ENCODE measurements at places on chromosomes 1 and 21.

DNA sequence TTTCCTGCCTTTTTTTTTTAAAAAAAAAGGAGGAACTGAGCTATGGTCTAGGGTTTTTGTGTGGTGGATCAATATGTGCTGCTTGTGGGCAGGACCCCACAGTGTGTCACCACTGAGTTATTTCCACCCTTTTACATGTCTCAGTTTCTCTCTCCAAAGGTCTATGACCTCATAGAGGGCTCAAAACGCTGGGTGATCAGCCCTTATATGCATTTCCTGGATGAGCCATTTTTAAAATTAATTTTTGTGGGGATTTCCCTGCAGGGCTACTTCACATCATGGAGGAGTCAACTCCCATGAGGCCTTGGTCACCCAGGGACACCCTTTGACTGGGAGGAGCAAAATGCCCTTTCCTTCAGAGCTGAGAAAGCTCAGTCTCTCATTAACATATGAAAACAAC is 20.7 kb upstream of the HAO2 start:
- DNase-seq = no peak
- H3K27ac ChIP-seq = no peak overlapping the region
- no peaks in the 10 kb centered on the region for H3K36me3 ChIP-seq
- H3K4me3 ChIP-seq = no peak overlapping the region

DNA sequence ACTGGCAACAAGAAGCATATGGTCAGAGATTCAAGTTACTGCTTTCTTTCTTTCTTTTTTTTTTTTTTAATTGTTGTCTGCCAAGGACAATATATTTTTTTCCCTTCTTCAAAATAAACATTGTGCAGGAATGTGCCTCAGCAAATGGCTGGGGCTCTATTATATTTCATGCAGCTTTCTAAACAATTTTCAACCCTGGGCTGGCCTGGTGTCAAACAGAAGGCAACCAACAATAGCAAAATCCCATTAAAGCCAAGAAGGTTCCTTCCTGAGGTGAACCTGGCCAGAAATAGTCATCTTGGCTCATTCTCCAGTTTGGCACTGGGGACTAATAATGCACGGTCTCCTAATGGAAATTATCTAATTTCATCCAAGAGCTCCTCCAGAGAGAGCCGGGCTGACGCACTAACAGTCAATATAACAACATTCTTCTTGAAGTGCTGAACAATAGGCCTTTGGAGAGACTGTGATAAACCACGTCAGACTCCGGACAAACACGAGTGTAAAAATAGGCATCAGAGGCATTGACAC is 35.7 kb upstream of the HLX start:
- H3K27me3 ChIP-seq = peaks cover 2% of the 10 kb centered on the region
- no peak for DNase-seq
- H3K4me3 ChIP-seq = no peak overlapping the region
- H3K4me1 ChIP-seq = no peaks in the 10 kb centered on the region

DNA sequence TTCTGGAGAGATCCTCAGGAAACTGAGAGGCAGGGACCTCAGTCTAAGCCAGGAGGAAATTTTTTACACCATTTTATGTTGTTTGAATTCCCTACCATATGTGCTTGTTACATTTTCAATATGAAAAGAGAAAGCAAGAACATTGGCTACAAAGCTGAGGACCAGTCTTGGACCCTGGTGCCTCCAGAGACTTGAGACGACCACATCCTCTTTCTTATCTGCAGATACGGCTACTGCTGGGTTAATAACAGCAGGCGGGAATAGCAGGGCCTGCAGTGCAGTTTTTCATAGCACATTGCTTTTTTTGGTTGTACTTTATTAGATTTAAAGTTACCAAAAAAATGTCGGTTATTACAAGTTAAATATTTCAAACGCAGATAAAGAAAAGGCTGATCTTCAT is 3.9 kb downstream of the KDM4A start:
- no peak for DNase-seq
- H3K27ac ChIP-seq = no peak overlapping the region
- peaks cover 32% of the 10 kb centered on the region for H3K36me3 ChIP-seq
- H3K4me3 ChIP-seq = no peak overlapping the region
- peaks cover 33% of the 10 kb centered on the region for H3K4me1 ChIP-seq

DNA sequence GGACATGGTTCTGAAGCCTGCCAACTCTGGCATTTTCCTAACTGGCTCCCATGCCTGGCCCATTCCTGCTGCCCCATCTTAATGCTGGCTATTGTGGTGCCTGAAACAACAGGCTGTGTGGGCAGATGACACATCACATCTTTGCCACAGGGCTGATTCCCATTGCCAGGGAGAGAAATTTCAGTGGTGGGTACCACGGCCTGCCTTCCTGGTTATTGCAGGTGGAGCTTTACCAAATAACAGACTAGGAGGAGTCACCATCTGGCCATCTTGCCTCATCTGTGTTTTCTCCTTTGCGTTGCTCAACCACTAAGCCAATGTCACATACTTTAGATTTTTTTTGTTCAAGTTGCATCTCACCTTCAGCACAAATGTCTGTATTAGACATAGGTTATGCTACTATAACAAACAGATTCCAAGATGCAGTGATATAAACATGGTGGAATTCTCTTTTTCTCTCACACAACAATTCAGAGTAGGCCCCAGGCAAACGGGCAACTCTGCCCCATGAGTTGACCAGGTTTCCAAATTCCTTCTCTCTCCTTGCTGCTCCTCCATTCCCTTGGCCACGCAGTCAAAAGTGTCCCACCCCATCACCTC is 14.1 kb downstream of the CDA start:
- no peak overlapping the region for H3K4me3 ChIP-seq
- H3K27me3 ChIP-seq = peaks cover 2% of the 10 kb centered on the region
- no peak overlapping the region for H3K27ac ChIP-seq
- H3K4me1 ChIP-seq = no peaks in the 10 kb centered on the region

DNA sequence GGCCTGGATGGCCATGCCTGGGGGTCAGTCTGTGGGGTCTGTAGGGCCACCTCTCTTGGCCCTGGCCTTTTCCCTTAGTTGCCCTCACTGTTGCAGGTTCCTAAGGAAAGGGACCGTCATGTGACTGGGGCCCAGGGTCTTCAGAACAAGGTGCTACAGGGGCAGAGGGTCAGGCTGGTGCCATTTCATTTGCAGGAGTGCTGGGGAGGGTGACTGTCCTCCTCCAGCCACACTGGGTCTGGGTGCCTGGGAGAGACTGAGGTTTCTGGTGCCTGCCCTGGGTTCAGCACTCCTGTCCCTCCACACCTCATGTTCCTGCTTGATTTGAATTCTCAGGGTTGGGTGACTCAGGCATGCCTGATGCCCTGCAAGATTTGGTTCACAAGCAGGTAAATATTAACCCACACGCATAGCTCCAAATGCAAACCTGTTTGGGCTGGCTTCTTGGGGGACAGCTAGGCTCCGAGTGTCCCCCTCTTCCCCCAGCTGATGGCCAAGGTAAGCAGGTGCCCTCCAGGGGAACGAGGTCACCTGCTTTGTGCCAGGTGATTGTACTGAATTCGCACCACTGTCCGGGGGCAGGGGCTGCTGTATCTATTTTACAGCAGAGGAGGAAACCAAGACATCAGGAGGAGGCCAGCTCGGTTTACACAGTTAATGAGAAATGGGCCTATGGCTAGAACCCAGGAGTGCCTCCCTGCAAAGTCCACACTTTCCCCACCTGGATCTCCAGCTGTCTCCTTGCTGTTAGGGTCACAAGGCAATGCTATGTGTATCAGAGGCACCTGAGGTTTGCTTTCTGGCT is 20.3 kb downstream of the ARHGEF10L start:
- no peak overlapping the region for H3K27ac ChIP-seq
- no peak overlapping the region for H3K4me3 ChIP-seq
- no peaks in the 10 kb centered on the region for H3K4me1 ChIP-seq
- no peak for DNase-seq
- no peaks in the 10 kb centered on the region for H3K27me3 ChIP-seq
- no peaks in the 10 kb centered on the region for H3K36me3 ChIP-seq

DNA sequence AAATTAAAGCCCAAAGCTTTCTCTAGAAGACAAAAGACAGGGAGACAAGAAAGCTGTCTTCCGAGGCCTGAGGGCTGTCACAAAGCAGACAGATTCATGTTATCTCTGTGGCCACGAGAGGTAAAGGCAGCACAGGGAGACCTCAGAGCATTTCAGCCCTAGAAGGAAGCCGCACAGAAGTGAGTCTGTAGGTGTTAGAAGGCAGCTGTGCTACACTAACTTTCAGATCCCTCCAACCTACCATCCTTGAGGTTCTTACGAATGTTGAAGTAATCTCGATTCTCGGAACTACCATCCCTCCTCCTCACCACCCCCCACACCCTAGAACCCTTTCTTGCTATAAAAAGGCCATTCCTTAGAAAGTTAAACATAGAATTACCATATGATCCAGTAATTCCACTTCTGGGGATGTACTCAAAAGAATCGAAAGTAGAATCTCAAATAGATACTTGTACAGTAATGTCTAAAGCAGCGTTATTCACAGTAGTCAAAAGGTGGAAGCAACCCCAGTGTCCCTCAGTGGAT is 21.5 kb upstream of the LYST start:
- peak overlapping the region; percentile 58 for H3K4me3 ChIP-seq
- peak; percentile 68 for DNase-seq

GRCh38 chr21:23837564-23837963 is 1769.7 kb downstream of the MRPL39 start:
- H3K4me3 ChIP-seq = no peak overlapping the region
- H3K27ac ChIP-seq = no peak overlapping the region
- no peaks in the 10 kb centered on the region for H3K27me3 ChIP-seq
- no peaks in the 10 kb centered on the region for H3K36me3 ChIP-seq

- no peak for DNase-seq
- H3K4me1 ChIP-seq = peaks cover 3% of the 10 kb centered on the region
- H3K36me3 ChIP-seq = no peaks in the 10 kb centered on the region
- no peak overlapping the region for H3K27ac ChIP-seq
Measured at GRCh38 chr1:187275985-187276575, 447.3 kb downstream of the PLA2G4A start.

- peak overlapping the region; percentile 74 for H3K4me3 ChIP-seq
- peaks cover 29% of the 10 kb centered on the region for H3K4me1 ChIP-seq
- H3K27ac ChIP-seq = no peak overlapping the region
- peak; percentile 20 for DNase-seq
Measured at GRCh38 chr1:151511636-151512215, 539 bp downstream of the CGN start.

DNA sequence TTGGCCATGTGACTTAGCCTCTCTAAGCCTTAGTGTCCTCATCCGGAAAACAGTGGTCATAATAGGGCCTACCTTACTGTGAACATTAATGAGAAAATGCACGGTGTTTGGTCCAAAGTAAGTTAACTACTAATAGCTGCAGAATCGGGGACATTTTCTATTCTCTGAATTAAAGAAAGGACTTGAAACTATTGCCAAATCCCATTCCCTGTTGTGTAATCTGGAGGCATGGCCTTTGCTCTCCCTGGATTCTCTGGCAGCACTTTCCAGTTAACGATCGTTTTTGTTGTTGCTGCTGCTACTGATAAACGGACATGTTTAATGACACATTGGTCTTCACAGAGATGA is 30.5 kb downstream of the FMO4 start:
- H3K4me3 ChIP-seq = no peak overlapping the region
- H3K27ac ChIP-seq = no peak overlapping the region
- no peaks in the 10 kb centered on the region for H3K4me1 ChIP-seq
- no peak for DNase-seq
- H3K36me3 ChIP-seq = no peaks in the 10 kb centered on the region
- no peaks in the 10 kb centered on the region for H3K27me3 ChIP-seq

DNA sequence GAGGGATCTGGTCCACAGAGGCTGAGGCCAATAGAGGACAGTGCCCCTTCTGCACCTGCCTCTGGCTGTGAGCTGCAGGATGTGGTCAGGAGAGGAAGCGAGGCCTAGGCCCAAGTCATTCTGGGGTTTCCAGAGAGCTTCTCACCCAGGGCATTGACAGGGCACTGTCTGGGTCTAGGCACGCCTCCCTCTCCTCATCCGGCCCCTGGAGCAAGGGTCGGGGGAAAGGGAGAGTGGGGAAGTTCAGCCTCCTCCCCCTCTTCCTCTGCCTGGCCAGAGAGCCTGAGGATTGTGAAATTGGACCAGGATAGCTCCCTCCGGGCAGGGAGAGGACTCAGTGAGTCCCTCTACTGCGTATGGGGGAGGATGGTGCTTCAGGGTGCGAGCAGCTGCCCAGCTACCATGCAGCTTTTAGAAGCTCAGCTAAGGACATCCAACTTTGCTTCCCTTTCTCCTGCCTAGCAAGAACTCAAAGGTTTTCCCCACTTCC is 6.3 kb upstream of the INAVA start:
- peak; percentile 67 for DNase-seq
- H3K4me1 ChIP-seq = peaks cover 51% of the 10 kb centered on the region
- H3K27ac ChIP-seq = no peak overlapping the region
- no peaks in the 10 kb centered on the region for H3K36me3 ChIP-seq
- no peak overlapping the region for H3K4me3 ChIP-seq

DNA sequence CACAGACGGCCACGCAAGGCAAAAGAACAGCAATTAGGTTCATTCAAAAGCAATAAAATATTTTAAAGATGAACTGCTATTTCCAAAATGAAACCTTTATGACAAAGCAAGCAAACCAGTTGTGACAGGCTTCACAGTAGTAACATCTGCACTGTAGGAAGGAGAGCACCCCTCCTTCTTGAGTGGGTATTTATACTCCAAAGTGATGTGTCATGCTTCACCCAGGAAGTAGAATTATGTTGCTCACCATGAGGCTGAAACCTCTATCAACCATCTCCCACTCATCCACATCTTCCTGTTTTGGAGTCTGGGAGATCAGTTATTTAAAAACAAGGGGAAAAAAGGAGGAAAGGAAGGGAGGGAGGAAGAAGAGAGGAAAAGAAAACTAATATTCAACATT is 885 bp downstream of the OR2T10 start:
- H3K27ac ChIP-seq = no peak overlapping the region
- DNase-seq = no peak
- no peaks in the 10 kb centered on the region for H3K27me3 ChIP-seq
- no peaks in the 10 kb centered on the region for H3K36me3 ChIP-seq
- H3K4me1 ChIP-seq = peaks cover 5% of the 10 kb centered on the region

DNA sequence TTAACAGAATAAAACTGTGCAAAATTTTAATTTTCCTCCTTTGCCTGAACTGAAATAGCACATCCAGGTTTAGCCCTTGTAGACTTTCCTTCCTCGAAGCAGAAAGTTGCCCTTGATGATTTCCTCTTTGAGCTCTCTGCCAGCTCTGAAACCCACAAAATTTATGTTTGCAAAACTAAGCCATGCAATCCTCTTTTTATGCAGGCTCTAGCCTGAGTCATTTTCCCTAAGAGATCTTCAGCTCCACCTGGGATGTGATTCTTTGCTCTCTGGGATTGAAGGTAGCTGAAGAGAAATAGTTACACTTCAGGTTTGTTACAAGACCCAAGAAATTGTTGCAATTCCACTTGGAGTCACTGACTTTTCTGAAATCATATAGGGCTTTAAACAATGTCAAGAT is 1.4 kb upstream of the F3 start:
- peaks cover 16% of the 10 kb centered on the region for H3K4me1 ChIP-seq
- no peaks in the 10 kb centered on the region for H3K36me3 ChIP-seq
- peaks cover 75% of the 10 kb centered on the region for H3K27me3 ChIP-seq
- no peak overlapping the region for H3K27ac ChIP-seq
- no peak overlapping the region for H3K4me3 ChIP-seq

- H3K27ac ChIP-seq = no peak overlapping the region
- no peaks in the 10 kb centered on the region for H3K36me3 ChIP-seq
- peaks cover 4% of the 10 kb centered on the region for H3K27me3 ChIP-seq
- no peaks in the 10 kb centered on the region for H3K4me1 ChIP-seq
- H3K4me3 ChIP-seq = no peak overlapping the region
Measured at GRCh38 chr1:232675260-232675659, 45.3 kb upstream of the SIPA1L2 start.

Measured in activated CD4-positive, alpha-beta T cell treated with anti-CD3 and anti-CD28 coated beads, Interleukin-2, amount 10 ng/mL, durations not matched to agents 7 days and 5 days (primary cell).